NCI-H187 (cell line): ENCODE measurements at places on chromosomes 7 and 10.
A peak's percentile ranks its signal among the peaks of the same experiment; 100 is the strongest.

DNA sequence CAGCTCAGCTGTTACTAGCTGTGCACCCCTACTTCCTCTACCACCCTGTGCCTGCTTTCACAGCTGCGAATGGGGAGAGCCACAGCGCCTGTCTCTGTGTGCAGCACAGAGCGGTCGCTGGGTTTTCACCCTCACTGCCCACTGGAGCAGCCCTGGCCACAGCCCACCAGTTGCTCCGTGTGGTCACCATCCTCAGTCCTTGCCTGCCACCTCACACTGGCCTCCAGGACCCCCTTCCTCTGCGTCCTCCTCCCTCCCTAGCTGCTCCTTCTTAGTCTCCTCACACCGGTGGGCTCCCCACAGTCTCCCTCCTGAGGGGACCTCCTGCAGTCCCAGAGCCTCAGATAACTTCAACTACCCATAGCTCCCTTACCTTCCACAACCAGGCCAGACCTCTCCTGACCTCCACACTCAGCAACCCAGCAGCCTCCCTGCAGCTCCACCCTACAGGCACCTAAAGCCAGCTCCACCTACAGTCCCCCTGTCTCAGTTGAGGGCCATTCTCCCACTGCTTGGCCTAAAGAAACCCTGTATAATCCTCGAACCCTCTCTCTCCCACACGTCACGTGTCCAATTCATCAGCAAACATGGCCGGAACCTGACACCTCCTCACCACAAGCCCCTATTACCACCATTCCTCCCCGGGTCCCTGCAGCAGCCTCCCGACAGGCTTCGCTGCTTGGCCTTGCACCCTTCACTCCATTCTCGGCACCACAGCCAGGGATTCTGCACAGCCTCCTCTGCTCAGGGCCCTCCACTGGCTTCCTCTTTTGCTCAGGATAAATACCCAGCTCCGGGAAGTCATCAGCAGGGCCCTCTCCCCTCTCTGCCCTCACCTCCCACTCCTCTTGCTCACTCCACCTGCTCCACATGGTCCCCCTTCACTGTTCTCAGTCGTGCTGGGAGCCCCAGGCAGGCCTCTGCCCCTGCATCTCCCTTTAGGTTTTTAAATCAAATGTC is 28.1 kb downstream of the PLAC9 start:
- no peak for DNase-seq

DNA sequence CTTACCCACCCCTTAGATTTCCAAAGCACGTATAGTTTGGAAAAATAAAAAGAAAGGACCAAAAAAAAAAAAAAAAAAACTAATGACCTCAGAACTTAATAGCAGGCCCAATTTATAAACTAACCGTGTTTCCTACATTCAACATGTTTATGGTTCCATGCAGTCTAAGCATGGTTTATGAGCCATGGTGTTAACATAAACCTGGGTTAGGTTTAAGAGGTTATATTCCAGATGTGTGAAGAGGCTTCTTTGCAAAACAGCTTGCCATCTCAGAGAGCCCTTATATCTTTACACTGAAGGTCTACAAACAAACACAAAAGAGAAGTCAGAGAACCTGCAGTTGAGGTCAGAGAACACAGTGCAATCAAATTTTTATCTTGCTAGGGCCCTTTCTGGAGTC is 15.8 kb downstream of the TMEM254 start:
- DNase-seq: no peak

GRCh38 chr7:92400013-92400412 is 47.3 kb upstream of the GATAD1 start:
- DNase-seq: no peak

DNA sequence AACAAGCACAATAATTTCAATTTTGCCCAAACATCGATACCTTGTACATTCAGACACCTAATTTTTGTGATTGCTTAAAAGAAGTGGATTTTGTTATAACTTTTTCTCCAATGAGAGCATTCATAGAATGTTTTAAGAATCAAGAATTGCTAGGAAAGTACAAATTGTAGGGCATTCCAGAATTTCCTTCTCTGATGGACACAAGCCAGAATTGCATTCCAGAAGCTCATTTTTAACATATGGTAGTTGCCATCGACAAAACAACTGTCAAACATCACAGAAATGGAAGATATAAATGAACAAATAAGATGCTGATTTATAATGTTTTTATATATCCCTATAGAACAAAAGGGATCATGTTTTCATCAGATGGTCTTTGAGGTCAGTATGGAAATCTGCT is 258.4 kb upstream of the NPVF start:
- DNase-seq: no peak

DNA sequence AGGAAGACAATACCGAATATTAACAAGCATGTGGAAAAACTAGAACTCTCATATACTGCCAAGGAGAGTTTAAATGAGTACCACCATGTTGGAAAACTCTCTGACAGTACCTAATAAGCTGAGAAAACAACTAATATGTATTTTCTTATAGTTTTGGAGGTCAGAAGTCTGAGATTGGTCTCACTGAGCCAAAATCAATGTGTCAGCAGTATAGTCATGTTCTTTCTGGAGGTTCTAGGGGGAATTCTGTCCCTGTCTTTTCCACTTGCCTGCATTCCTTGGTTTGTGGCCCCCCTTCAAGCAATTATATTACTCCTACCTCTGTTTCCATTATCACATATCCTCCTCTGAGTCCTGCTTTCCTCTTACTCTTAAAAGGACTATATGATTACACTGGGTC is 144.6 kb downstream of the HBP1 start:
- DNase-seq: no peak

DNA sequence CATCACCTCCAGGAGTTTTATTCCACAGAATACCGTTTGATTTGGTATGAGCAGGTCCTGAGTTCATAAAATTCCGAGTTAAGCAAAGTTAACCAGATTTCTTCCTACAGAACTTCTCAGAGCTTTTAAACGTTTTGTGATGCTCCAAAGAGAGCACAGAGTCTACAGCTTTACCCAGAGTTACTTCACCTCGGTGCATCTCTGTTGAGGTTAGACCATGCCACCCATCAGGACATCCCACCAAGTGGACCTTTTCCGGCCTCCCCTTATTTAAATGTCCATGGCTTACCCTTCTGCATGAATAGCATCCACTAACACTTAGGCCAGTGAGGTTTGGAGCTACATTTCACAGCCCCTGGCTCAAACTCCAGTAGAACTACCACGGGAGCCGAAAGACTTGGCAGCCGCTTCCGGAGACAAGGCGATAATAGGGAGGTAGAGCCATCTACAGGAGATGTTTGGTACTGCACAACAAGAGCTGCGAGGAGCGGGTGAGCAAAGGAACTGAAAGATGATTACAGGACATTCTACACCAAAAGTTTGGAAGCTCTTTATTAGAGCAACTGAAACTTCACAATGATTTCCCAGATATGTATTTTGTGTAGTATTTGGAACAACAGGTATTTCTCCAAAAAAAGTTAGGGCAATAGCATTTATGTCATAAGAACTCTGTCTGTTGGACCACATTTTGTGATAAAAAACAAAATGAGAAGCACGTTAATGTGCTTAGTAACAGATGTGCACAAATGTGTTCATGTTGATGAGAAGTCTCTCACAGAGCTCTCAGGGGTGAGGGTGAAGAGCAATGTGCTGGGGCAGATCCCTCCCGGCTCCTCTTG is 174.7 kb downstream of the HERPUD2 start:
- DNase-seq: peak; percentile 13

GRCh38 chr10:129501652-129502436 is 34.8 kb downstream of the MGMT start:
- DNase-seq: no peak

DNA sequence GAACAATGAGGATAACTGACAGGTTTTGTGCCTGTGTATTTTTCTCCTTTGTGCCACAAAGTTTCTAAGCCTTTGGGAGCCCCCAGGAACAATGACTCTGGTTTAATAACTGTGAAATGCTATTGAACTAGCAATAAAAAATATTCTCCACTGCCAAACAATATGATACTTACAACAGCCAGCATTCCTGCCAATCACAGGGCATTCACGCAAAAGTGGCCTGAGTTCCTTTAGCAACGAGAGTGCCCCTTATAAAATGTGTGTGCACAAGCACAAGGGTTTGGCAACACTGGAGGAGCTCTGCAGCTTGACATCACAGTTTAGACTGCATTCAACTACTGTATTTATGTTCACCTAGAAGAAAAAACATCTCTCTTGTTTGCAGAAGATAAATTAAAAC is 412.9 kb upstream of the NFE2L3 start:
- no peak for DNase-seq

GRCh38 chr7:119514326-119514725 is 758.6 kb upstream of the KCND2 start:
- DNase-seq: no peak

DNA sequence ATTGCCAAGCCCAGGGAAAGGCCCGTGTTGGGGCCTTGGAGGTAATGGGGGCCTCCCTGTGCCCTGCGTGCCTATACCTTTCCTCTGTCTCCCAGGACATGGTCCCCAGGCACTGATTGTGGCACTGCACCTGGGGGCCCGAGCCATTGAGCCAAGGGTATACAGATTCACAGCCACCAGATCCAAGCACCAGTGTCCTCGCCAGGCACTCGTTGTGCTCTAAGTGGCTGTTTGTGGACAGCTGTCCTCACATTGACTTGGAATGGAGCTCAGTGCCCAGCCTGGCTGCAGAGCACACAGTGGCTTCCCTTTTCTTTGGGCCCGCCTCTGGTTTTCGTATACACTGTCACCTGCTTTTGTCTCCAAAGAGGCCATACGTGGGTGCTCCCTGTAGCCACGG is 72.0 kb upstream of the BTBD16 start:
- no peak for DNase-seq

DNA sequence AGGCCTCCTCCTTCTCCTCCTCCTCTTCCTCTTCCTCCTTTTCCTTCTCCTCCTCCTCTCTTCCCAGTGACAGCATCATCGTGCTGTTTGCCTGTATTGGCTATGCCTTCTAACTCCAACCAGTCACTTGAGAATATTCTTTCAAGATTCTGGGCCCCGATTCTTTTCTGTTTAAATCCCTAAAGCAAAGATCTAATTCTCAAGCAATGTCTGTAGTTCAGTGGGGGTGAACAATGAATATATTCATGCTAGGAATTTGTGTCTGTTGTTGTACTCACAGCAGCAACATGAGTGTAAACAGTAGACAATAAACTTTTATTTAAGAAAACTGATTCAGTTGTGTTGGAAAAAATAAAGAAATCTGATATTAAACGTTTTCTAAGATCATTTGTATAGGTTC is 30.7 kb downstream of the NUDT5 start:
- no peak for DNase-seq

DNA sequence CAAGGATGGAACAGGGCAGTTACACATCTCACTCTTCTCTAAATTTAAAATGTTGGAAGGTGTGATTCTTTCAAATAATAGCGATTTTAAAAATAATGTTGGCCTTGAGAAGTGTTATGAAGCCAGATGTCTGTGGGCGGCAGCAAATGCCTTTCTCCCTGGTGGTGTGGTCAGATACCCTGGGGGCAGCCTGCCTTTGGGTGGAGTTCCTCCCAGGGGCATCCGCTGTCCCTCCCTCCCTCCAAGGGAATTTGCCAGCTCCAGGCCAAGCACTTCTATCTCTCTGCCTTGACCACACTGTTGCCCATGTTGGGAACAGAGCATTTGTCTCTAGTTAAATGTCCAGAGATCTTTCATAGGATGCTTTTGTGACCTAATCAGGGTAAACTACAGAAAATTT is 121.4 kb downstream of the POU6F2 start:
- no peak for DNase-seq

- DNase-seq: no peak
Observed at GRCh38 chr10:104478380-104478779, 124.7 kb downstream of the CFAP58 start.

DNA sequence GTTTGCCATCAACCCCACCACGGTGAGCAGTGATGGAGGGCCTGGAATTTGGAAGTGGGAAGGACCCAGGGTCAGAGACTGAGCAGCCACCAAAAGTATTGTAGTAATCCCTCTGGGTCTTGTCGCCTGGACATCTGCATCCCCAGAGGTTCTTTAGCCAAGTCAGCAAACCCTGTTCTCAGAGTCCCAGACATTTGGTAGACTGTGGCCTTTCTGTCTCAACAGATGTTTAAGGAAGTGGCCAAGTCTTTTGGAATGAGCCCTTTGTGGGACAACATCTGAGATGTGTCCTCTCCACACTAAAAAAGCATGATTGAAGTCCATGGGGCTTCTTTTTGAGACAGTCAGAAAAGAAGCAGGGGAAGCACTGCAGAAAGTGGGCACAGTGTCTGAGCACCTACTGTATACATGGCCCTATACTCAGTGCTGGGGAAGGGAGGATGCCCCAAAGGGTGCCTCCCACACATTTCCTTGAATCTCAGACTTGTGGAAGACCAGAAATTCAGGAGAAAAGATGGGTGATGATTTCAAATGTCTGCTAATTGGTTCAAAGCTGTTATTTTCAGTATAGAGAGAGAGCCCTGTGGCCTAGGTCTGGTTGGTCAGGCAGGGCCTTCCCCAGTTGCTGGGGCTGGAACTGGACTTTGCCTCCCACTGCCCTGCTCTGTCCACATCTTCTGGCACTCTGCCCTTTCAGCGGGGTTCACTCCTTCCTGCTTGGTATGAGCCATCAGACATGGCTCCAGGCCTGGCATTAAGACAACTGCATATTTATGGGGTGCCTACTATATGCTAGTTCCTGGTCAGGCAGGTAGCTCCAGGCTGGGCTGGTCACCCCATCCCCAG is 26.5 kb upstream of the VSIR start:
- no peak for DNase-seq

- DNase-seq: no peak
Observed at GRCh38 chr10:122853665-122854313, 8.1 kb upstream of the CUZD1 start.

GRCh38 chr7:129664029-129665012 is 52.8 kb downstream of the NRF1 start:
- DNase-seq: peak; percentile 22

DNA sequence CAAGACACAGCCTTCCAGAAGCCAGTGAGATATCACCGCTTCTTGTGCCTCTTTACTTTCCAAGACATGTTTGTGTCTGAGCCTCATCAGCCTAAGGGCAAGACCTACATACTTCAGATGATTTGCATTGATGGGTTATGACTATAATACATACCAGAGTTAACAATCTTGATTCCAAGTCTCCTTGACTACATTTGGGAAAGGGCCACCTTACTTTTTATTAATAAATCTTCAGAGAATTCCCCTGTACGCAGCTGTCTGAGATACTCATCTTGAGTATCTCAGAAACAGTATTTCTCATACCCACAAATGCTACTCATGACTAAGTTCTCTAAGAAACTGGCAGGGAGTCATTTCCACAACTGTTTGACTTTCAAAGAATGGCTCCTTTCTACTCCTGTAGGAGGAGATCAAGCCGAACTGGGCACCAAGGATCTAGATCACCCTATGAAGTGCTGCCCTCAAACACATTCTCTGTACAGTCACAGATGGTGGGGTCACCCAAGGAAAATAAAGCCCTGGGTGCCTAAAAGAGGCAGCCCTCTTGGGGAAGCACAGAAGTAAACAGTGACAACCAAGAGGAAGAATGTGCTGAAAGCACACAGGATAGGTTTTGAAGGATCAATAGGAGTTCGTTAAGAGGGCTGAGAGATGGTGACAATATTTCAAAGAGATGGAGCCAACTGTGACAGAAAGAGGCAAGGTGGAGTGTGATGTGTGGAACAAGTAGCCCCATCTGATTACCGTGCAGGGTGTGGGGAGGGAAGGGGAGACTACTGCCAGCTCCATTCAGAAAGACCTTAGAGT is 138.9 kb downstream of the JAZF1 start:
- no peak for DNase-seq
